Naive B cell (primary cell): ENCODE measurements at places on chromosomes 2 and 18. TPM values are rescaled to one million over a fixed set of nuclear protein-coding genes. Genes with fewer than 3 reads are reported as not detected.
A peak's percentile ranks its signal among the peaks of the same experiment; 100 is the strongest.

- DNase-seq, result no peak
Measured at GRCh38 chr2:196486146-196486545, 153.4 kb upstream of the CCDC150 start.

DNA sequence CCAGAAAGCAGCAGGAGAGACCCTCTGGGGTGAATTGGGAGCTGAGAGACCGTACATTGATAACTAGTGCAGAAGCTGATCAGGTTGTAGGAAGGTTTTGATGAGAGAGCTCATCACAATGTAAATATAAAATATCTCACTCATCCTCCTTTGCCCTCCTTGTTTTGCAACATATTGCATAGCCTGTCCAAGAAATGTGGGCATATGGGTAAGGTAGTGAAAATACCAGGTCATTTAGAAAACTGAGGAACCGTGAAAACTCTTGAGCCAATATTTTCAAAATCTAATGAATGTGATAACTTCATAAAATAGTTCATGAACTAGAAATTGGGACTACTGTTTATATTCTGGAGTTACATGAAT is 31.4 kb downstream of the C18orf54 start:
- no peak for DNase-seq

DNA sequence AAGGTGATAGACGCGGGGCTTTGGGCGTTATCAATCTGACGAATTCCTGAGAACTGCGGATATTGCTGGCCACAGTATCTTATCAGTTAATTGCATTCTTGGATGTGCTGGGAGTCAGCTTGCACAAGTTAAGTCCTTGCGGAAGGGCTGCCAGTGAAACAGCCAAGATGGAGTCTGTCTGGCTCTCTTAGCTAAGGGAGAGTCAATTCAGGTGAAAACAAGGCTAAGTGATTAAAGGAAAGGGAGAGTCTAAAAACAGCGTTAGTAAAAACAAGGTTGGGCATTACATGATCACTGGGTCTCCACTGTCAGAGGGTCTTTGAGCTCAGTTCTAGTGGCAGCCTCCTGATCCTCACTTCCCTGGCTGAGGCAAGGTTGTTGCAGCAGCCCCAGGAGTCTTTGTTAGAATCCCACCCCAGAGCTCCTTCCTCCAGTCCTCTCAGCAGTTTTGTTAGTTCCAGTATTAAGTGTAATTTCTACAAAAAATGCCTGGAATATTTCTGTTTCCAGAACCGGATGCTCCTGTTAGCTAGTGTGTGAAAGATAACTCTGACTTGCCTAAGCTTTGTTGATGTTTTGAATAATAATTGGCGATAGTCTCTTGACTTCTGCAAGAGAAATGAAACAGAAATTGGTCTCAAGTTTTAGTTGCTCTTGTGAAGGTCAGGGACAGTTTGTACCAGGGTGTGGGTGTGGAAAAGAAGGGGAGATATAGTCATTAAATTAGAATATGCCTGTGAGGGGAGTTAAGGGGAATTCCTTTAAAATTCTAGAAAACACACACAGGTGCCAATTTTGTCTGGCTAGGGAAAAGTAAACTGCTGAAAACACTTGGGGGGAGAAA is 10.6 kb downstream of the CFLAR start:
- peak; percentile 36 for DNase-seq

Gene NXPH2
- not detected for polyA plus RNA-seq

Gene PIEZO2
- not detected for polyA plus RNA-seq

Gene GREB1
- polyA plus RNA-seq, result not detected

Gene LIPG
- polyA plus RNA-seq, result not detected
